ENCODE measurements at places on chromosomes 1 and 21. TPM values are rescaled to one million over a fixed set of nuclear protein-coding genes. Genes with fewer than 3 reads are reported as not detected.

PRR9 gene
- total RNA-seq, result not detected

JAM2 gene
- total RNA-seq, result 0.27 TPM

PPM1J gene
- total RNA-seq, result 0.74 TPM

RPE65 gene
- total RNA-seq, result not detected

AMY2B gene
- total RNA-seq, result 2.9 TPM

LEMD1 gene
- total RNA-seq, result not detected

KIF2C gene
- total RNA-seq, result 147 TPM

SNX27 gene
- 23.6 TPM for total RNA-seq

OR2T2 gene
- not detected for total RNA-seq

LIPI gene
- not detected for total RNA-seq

RRP1B gene
- total RNA-seq, result 59.6 TPM

All from activated naive CD4-positive, alpha-beta T cell treated with anti-CD3 and anti-CD28 coated beads for 36 hours (primary cell).